Sciatic nerve (tissue), 2 donors: ENCODE measurements at places on chromosomes 4 and X. TPM values are rescaled to one million over a fixed set of nuclear protein-coding genes. Genes with fewer than 3 reads are reported as not detected.

Gene IL2
- not detected for total RNA-seq

Gene GAGE12E
- total RNA-seq = not detected

Gene EGFL6
- total RNA-seq = 1.6 TPM

Gene CFAP299
- total RNA-seq = 0.22 TPM

Gene BEX5
- total RNA-seq = 1.0 TPM
